ENCODE measurements at places on chromosomes 5 and 9.

GRCh38 chr5:56406838-56407237, 173.7 kb upstream of the ANKRD55 start:
- DNase-seq: no peak

- DNase-seq: peak; percentile 77
Measured at GRCh38 chr9:132160802-132161742, 786 bp upstream of the NTNG2 start.

DNA sequence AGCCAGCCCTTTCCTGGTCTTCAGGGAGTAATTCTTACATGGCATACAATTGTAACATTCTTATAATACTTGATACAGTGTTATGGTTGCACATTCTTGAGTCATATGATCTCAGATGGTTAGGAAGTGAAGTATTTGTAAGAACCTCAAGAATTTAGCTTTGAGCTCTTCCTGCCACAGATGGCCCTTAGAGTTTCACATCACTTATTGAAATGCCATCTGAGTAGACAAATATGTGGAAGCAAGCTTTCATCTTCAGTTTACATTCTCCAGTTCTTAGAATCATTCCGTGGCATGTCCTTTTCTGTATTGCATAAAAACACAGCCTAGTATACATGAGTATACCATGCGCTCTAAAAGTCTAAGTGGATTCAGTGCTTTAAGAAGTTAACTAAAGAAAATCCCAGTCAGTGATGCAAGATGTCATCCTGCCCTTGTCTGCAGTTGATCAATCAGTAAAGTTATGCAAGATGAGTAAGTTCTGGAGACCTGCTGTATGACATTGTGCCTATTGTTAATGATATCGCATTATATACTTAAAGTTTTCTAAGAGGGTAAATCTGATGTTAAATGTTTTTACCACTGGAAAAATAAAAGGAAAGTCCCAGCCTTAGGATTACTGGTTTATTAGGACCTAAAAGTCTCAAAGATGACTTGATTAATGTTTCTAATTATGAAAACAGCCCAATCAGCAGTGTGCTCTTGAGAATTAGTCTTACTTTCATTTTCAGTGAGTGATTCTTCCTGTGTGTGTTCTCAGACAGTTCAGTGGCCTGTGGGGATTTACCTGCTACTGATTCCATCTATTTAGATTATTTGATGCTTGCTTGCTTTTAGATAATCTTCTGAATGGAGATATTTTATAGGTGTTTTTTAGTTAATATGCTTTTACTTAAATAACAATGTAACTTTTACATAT, 29.4 kb downstream of the RHOBTB3 start:
- DNase-seq: peak; percentile 94

DNA sequence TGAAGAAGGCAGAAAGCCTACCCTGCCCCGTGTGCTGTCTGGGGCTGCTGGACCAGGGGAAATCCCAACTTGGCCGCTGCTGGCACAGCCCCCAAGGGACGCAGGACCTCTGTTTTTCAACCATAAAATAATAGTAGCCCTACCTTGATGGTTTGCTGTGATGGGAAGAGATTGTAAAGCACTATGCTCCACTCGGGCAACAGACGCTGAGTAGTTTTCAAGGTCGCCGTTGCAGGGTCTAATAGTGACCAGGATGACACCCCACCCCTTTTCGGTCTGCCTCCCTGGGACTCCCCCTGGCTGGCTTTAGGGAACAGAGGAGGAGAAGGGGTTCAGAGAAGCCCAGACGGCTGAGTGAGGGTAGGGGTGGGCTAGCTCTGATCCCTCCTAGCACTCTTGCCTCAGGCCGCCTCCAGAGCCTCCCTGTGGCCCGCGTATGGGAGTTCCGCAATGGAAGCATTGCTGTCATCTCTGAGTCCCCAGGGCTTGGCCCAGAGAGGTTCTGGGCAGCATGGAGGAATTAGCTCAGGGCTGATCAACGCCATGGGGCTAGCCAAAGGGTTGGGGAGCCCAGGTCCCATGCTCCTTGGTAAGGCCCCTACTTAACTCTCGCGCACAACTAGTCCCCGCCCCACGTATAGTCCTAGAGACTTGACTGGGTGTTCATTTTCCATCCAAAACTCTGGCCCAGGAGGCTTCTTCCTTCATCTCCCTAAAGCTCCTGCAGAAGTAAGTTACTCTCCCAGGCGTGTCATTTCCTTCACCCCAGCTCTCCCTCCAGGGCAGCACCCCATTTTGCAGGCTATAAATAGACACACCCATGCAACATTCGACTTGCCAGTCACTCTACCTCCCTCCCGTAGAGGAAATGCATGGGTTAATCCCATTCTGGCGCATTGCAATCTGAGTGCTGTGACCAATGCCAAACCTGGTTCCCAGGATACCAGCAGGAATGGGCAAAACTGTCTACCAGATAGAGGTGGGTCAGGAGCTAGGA, 1.1 kb upstream of the IRF1 start:
- no peak for DNase-seq

GRCh38 chr9:134032456-134033222, 7.4 kb downstream of the BRD3OS start:
- DNase-seq: no peak

DNA sequence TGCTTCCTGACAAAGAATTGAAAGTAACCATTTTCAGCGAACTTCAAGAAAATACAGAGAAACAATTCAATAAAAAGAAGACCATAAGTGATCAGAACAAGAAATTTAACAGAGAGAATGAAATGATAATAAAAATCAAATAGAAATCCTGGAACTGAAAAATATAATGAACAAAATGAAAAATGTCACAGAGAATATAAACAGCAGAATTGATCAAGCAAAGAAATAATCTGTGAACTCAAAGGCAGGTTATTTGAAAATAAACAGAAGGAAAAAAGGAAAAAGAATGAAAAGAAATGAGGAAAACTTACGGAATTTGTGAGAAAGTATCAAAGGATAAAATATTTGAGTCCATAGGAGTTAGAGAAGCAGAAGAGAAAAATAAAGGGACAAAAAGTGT, 114.1 kb downstream of the CSNK1G3 start:
- DNase-seq: no peak

DNA sequence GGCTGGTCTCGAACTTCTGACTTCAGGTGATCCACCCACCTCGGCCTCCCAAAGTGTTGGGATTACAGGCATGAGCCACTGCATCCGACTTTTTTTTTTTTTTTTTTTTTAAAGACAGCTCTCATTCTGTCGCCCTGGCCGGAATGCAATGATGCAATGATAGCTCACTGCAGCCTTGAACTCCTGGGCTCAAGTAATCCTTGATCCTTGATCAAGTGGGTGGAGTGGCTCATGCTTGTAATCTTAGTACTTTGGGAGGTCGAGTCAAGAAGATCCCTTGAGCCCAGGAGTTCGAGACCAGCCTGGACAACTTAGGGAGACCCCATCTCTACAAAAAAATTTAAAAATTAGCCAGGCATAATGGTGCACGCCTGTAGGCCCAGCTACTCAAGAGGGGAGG, 8.1 kb downstream of the SEC24A start:
- no peak for DNase-seq

GRCh38 chr5:59923465-59923864, 29.9 kb upstream of the PDE4D start:
- peak; percentile 57 for DNase-seq

- no peak for DNase-seq
Measured at GRCh38 chr5:135954899-135955298, at the start of gene LECT2. Gene LECT2 (minus strand): TSS chr5:135954983. CDS start chr5:135954833, 150 bp downstream.

DNA sequence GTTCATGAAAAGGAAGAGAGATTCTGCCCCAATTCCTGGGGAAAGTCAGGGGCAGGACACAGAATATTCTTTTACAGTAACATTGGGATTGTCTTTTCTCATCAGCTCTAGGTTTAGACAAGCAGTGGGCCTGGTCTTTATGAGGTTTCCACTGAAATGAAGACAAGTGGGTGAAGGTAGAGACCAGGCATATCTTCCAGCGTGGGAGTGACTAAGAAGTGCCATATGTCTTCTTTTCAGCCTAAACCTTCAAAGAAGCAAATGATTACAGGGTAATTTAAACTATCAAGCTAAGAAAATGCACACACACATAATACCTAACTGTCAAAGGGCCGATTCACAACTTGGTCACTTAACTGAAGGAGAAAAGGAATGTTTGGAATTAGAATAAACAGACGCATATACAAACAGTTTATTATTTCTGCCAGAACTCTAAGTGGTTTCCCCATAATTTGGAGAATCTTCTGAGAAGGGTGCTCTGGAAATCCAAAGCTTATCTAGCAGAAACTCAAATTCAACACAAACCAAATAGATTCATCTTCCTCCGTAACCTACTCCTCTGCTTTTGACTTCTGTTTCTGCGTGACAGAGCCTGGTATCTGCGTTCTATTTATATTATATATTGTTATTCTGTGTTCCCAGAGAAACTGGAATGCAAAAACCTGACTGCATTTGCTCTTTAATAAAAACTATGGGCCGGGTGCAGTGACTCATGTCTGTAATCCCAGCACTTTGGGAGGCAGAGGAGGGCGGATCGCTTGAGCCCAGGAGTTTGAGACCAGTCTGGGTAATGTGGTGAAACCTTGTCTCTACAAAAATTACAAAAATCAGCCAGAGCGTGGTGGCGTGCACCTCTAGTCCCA, 22.0 kb upstream of the TEK start:
- peak; percentile 87 for DNase-seq

- no peak for DNase-seq
Measured at GRCh38 chr5:78727786-78728761, 79.5 kb upstream of the LHFPL2 start.

GRCh38 chr5:179258922-179259730, 86.1 kb downstream of the ADAMTS2 start:
- peak; percentile 46 for DNase-seq

Data from M059J (cell line).